Central memory CD8-positive, alpha-beta T cell (primary cell): ENCODE measurements at places on chromosomes 12 and 14.

DNA sequence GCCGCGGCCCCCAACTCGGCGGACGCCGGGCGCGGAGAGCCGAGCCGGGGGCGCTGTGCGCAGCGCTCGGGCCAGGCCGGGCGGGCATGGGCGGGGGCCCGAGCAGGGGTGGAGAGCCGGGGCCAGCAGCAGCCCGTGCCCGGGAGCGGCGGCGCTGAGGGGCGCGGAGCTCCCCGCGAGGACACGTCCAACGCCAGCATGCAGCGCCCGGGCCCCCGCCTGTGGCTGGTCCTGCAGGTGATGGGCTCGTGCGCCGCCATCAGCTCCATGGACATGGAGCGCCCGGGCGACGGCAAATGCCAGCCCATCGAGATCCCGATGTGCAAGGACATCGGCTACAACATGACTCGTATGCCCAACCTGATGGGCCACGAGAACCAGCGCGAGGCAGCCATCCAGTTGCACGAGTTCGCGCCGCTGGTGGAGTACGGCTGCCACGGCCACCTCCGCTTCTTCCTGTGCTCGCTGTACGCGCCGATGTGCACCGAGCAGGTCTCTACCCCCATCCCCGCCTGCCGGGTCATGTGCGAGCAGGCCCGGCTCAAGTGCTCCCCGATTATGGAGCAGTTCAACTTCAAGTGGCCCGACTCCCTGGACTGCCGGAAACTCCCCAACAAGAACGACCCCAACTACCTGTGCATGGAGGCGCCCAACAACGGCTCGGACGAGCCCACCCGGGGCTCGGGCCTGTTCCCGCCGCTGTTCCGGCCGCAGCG, 639 bp downstream of the FZD10 start:
- DNase-seq = no peak

DNA sequence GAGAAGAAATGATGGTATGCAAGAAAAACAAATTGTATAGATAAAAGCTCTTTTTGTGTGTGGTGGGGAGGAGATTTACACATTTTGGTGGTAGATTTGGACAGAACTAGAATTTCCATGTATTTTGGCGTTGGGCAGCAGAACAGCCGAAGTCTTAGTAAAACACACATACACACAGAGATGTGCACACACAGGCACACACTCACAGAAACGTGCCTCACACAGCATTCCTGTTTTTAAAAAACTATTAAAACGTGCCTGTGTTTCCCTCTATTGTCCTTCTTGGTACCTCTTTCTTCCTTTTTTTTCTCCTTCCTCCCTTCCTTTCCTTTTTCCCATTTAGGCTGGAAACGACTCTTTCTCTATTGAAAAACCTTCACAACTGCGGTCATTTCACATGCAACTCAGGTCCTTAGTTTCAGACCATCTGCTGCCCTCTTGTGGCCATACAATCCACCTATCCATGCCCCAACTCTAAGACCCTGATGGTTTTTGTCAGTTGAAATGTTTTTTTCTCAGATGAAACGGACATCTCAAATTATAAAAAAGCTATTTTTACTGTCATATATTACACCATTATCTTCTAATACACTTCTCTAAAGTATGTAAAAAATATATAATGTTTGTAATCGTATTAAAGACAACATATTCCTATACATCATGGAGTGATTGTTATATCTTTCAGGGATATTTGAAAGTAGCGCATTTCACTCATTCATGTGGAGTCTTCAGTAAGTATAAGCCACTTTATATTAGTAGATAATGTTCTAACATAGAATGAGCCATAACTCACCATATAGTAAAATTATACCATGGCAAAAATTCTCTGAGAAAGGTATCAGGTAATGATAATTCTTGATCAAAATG, 386.7 kb upstream of the NOVA1 start:
- no peak for DNase-seq

DNA sequence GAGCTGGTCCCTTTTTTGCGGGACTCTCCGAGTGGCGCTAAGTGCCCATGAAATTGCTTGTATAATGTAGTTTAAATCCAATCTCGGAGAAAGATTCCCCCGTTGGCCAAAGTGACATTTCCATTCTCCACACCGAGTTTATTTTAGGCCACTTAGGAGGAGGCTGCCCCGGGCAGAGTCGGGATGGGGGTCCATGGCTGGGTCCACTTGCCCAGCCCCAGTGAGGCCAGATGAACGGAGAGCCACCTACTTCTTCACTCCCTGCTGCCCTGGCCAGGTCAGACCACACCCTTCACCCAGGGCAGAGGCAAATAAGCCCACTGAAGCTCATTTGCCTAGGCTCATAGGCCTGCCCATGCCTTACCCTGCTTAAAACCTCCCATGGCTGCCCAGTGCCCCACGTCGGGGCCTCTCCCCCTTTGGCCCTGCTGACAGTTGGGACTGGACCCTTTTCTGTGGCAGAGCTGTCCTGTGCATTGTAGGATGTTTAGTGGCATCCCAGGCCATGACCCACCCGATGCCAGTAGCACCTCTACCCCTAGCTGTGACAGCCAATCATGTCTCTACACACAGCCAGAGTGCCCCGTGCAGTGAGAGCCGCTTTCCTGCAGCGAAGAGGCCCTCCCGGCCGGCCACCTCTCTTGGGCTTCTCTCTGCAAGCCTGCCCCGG, 51.3 kb downstream of the FAM222A start:
- DNase-seq = no peak

DNA sequence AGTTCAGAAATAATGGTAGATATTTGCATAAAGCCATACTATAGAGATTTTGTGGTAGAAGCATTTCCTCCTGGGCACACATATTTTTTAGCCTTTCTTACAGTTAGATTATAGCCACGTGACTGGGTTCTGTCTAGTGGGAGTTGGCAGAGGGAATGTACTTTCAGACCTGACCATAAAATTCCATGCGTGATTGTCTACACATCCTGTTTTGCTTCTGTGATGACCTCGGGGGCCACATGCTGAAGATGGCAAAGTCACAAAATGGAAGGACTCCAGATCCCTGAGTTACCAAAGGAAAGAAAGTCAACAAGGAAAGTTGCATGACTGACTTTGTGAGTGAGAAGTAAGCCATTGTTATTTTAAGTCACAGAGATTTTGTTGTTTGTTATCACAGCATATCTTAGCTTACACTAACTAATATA, 14.6 kb upstream of the MIA2 start:
- DNase-seq = no peak

DNA sequence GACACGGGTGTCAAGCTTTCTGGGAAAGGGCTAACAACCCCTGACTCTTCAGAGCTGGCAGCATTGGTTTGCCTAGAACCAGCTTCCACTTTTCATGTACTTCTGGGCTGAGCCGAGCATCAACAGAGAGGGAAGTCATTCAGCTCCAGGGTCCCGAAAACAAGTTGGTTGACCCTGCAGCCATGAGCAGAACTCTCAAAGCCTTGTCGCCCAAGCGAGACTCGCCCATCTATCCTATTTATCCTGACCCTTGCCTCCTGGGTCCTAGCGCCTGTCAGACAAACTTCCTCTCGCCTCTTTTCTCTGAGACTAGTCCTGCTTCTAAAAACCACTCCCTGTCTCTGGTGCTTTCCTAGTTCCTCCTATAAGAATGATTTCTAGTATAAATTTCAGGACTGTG, 47.9 kb downstream of the ASCL4 start:
- DNase-seq = no peak

DNA sequence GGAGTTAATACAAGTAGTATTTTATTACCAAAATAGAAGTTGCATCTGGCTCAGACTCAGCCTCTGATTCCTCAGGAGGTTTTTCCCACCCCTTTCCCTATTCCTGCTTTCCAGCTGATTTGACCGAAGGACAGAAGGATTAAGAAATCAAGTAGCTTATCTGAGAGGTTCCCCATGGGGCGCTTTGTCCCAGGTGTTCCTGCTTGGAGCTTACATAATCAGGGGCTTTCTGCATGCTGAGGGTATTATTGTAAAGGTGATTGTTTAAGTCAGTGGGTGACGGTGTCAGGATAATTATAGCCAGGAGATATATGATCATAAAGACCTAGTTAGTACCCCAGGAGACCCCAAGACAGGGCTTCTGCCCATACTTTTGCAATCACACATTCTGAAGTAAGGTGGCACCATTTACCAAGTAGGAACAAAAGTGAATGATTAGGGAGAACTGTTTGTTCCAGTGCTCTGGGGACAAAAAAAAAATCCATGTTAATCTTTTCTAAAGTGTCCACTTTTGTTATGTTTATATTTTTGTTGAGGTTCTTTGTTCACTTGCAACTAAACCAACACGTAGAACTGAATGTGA, 921.3 kb downstream of the NRXN3 start:
- no peak for DNase-seq
